ENCODE measurements at places on chromosomes 11 and 22.
A peak's percentile ranks its signal among the peaks of the same experiment; 100 is the strongest.

DNA sequence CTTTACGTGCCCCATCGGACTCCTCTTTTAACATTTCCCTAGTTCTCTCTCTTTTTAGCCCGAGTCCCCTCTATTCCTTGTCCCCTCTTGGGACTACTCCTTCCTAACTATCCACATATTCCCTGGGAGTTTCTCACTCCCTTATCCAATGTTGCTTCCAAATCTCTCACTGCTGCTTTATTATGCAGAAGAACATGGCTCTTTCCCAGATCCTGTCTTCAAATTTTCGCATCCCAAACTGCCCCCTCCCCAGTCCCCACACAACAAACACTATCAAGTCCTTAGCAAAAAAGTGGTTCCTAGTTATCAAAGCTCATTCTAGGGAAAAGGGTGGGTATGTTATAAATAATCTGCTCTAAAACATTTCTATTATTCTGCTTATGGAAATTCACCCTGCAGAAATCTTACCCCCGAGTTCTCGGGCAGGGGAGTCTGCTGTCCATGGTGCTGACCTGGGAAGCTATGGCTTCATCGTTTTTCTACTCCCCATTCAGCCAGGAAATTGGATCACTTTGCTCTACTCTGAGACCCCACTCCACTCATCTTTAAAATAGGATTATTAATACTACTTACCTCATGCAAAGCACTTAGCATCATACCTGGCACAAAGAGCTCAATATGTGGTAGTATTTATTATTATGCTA lies 393.5 kb downstream of the BUD13 start:
- DNase-seq, result peak; percentile 6

GRCh38 chr11:18706330-18707243 lies 8.0 kb downstream of the TMEM86A start:
- DNase-seq, result peak; percentile 9

GRCh38 chr11:65355776-65356393 lies 1.3 kb downstream of the TIGD3 start:
- DNase-seq, result no peak

GRCh38 chr11:44446366-44446762 lies 119.1 kb upstream of the CD82 start:
- DNase-seq, result no peak

DNA sequence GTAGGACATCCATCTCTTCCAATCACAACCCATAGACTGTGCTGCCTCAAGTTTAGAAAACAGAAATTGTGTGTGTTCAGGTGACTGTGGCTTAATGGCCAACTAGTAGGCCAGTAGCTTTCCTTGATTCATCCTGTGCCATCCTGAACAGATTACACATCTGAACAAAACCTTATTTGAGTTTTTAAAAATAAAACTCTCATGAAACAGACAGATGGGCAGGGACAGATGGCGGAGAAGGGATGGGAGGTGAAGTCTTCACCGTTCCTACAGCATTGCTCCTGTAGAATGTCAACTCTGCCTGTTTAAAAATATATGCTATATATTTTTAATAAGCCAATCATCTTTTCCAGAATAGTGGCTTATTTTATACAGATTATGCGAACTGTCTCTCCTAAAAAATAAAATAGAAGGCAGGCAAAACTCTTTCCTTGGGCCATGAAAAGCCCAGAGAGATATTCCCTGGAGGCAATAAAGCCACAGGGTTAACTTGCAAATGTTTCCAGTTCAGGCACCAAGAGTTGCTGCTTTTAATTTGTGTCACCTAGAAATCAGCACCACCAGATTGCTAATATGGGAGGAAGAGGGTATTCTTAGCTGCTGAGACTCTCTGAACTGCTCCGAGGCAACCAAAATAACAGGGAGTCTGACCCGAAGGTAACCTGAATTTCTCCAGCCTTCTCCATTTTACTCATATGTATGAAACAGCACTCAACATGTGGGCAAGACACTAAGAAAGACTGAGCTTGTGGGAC lies 861.2 kb downstream of the OPCML start:
- DNase-seq, result no peak

- DNase-seq, result no peak
Observed at GRCh38 chr11:29318134-29318845, 698.5 kb downstream of the KCNA4 start.

DNA sequence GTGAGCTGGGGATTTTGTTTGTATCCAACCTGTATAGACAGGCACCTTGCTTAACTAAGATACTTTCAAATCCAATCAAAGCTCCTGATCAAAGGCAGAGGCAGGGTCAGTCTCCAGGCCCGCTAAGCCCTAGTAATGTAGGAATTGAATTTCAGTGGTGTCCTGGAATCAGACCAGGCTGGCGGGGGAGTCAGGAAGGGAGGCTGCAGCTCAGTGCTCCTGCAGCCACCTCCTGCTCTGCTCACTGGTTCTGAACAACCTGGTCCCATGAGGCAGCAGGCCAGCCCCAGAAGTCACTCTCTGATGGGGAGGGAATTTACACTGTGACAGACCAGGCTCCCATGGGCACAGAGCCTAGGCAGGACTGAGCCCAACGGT lies 38.5 kb upstream of the GALNT18 start:
- no peak for DNase-seq

DNA sequence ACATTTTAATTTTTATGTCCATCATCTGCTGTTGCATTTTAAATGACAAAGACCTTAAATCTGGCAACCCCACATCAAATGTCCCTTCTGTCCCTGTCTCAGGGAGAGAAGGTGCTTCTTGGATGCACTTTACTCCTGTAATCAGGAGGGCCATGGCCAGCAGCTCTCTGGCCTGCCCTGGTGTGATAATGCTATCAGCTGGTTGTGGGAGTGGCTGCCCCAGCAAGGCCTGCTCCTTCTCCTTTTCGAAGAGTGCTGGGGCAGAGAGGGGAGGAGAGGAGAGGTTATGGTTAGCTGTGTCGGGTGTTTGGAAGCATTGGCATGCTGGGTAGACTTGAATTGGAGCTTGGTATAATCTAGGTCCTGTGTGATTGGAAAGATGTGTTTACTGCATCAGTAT lies 12.8 kb downstream of the TNRC6B start:
- DNase-seq, result no peak

- no peak for DNase-seq
Observed at GRCh38 chr22:22573047-22573889, 14.2 kb upstream of the PRAME start.

GRCh38 chr22:38732251-38732815 lies 23.5 kb downstream of the SUN2 start:
- DNase-seq, result no peak

DNA sequence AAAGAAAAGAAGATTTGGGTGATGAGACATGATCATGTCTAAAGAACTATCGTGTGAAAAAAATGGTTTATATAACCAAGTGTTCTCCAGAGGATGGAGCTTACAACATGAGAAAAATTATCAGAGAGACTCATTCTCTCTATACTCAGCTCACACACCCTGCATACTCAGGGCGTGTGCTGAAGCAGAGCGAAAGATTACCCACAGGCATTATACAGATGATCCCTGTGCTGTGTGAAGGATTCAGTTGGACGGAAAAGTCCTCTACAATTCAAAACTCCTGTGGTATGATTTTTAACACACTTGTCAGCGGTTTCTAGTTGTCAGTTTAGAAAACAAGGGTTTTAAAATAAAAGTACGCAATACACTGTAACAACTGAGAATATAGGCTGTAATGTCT lies 267.3 kb downstream of the DLG2 start:
- no peak for DNase-seq

DNA sequence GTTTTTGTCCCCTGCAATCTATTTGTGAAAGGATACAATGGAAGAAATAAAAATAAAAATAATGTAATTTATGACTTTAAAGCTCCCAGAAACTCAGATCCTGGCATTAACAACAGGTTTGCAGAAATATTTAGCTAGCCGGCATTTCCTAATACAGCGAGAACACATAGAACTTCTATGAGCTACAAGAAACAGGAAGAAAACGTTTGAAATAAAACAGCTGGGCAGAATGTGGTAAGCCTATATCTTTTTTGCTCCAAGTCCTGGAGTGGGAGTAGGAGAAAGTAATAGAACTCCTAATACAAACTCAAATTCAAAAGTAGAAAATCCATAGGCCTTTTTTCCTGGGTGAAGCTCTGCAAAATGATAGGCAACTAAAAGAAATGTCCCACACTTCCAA lies 29.6 kb upstream of the FIBIN start:
- no peak for DNase-seq

DNA sequence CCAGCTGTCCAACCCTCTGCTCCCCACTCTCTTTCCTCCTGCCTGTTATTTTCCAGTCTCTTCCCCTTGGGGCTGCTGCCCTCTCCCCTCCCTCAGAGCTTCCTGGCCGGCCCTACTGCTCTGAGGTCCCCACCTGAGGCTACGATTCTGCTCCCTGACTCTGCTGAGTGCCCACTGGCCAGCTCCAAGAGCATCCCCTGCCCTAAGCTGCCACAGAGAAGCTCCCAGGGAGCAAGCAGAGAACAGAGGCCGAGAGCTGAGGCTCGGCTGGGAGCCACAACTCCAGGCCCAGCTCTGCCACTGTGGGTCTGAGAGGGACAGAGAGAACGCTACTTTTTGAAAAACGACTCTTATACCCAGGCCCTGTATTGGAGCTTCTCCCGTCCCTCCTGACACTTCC lies 61.1 kb downstream of the CHRDL2 start:
- DNase-seq, result no peak

GRCh38 chr11:100578831-100579311 lies 108.2 kb upstream of the ARHGAP42 start:
- DNase-seq, result no peak

Measured in activated CD4-positive, alpha-beta T cell treated with anti-CD3 and anti-CD28 coated beads, Interleukin-2, Interleukin-6, amounts not matched to agents 100 ng/mL and 50 ng/mL, durations not matched to agents 16 hours and 8 hours (primary cell).